ENCODE measurements at places on chromosomes 2 and 18.
A peak's percentile ranks its signal among the peaks of the same experiment; 100 is the strongest.

GRCh38 chr2:54947136-54947535, 103.1 kb downstream of the RTN4 start:
- DNase-seq, result no peak

DNA sequence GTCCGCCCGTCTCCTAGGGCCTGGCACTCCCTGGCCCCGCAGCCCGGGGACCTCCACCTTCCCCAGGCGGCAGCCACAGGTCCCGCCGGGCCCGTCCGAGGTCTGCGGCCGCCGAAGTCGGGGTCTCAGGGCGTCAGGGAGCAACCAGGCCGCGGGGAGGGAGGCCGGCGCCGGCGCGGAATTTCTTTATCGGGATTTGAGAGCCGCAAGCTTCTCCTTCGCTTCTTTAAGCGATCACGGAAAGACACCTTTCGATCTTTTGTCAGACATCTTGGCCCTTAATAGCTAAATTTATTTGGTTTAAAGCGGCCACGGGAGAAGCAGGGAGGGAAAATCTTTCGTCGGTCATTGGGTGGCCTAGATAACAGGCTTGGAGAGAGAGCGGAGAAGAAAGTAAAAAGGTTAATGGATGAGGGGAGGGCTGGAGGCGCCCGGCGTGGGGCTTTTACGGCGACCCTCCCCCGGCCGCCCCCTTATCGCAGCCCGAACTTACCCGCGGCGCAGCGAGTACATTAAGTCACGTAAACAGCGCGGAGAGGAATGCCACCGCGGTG, 4.3 kb upstream of the GATA6 start:
- DNase-seq, result peak; percentile 46

- DNase-seq, result peak; percentile 37
Measured at GRCh38 chr2:46615986-46616485, 136.7 kb downstream of the TMEM247 start.

DNA sequence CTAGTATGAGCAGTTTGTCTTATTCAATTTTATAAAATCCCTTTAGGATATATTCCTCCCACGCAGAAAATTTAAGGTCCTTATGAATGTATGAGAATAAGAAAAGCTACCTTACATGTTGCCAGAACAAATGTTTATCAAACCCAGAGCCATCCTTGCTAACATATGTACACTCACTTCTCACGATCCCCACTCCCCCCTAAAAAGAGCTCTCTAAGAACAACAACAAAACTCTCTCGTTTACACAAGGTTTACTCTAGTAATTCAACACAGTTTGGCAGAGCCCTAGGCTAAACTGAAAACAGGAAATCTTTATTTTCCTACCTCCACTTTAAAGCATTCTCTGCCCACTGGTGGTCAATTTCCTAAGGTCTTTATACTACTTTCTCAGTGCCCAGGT, 504.9 kb downstream of the ZEB2 start:
- no peak for DNase-seq

GRCh38 chr18:80229363-80229762, 18.0 kb downstream of the PARD6G start:
- no peak for DNase-seq

- no peak for DNase-seq
Measured at GRCh38 chr2:230642966-230643365, 69.7 kb upstream of the CAB39 start.

- peak; percentile 65 for DNase-seq
Measured at GRCh38 chr2:25168256-25169072, at the start of gene POMC. Gene POMC, minus strand, starts transcription at chr2:25168580. Its CDS starts 3,808 bp downstream, at chr2:25164772.

DNA sequence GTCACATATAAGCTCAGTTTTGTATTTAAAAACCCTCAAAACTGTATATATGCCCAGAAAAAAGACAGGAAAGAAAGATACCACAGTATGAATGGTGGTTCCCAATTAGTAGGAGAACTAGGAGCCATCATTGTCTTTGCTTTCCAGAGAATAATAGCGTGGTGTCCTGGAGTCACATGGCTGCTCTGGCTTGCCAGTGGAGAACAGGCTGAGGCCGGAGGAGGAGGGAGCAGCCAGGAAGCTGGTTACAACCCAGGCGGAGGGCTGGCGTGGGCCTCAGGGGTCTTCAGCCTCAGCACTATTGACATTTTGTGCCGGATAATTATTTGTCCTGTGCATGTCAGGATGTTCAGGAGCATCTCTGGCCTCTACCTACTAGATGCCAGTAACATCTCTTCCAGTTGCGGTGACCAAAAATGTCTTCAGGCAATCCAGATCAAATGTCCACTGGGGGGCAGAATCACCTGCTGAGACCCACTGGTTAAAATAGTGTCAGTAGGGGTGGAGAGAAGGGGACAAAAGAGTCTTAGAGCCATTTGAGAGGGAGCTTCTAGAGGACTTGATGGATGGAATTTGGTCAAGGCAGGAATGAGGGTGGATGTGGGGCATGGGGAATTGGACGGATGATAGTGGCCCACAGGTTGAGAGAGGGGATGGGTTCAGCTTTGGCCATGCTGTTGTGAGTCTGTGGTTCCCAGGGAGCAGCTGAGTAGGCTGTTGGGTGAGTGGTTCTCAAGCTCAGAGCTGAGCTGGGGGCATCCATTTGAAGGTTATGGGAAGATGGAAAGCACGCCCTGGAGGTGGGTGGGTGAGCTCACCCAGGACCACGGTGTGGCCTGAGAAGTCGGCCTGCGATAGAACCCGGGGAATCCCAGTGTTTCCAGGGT, 144.9 kb downstream of the AGAP1 start:
- DNase-seq, result no peak

All from iPS-NIHi11 (cell line).